ENCODE measurements at places on chromosomes 4 and X. TPM values are rescaled to one million over a fixed set of nuclear protein-coding genes. Genes with fewer than 3 reads are reported as not detected.

Gene GLOD5
- not detected for total RNA-seq

Gene MTTP
- not detected for total RNA-seq

Gene TIMP1
- 47.3 TPM for total RNA-seq

GRCh38 chrX:37685381-37686359, at the start of gene XK:
Gene XK (plus strand): TSS chrX:37685791. CDS start chrX:37685962, 171 bp downstream.
- peak; percentile 51 for DNase-seq

DNA sequence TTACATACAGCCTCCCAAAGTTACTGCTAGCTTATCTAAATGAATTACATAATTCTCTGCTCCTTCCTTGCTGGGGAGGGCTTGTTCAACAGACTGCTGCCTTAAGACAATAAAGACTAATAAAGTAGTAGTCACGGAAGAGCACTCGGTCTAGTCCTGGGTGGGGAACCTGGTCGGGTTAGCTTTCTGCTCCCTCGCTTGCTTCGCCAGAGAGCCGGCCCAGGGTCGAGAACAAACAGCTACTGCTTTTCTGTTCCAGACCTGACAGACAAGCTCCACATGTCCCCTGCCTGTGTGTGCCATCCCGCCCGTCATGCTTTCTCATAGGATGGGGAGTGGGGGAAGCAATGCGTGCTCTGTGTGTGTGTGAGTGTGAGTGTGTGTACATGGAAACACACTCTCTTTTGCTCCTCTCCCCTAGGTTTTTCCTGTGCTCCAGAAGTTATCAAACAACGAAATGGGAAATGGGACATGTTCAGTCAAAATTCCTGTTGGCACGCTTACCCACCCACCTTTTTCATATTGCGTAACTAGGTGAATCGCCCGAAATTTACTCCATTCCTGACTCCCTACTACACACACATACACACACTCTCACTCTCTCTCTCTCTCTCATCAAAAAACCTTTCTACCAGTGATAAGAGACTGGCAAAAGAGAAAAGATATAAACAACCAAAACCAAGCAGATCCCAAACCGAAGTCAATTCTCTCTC, 1.3 kb downstream of the NPY1R start:
- no peak for DNase-seq

GRCh38 chr4:140579278-140579677, 10.5 kb upstream of the UCP1 start:
- DNase-seq = peak; percentile 21

GRCh38 chr4:2263926-2264321, 2.0 kb upstream of the MXD4 start:
- DNase-seq = no peak

DNA sequence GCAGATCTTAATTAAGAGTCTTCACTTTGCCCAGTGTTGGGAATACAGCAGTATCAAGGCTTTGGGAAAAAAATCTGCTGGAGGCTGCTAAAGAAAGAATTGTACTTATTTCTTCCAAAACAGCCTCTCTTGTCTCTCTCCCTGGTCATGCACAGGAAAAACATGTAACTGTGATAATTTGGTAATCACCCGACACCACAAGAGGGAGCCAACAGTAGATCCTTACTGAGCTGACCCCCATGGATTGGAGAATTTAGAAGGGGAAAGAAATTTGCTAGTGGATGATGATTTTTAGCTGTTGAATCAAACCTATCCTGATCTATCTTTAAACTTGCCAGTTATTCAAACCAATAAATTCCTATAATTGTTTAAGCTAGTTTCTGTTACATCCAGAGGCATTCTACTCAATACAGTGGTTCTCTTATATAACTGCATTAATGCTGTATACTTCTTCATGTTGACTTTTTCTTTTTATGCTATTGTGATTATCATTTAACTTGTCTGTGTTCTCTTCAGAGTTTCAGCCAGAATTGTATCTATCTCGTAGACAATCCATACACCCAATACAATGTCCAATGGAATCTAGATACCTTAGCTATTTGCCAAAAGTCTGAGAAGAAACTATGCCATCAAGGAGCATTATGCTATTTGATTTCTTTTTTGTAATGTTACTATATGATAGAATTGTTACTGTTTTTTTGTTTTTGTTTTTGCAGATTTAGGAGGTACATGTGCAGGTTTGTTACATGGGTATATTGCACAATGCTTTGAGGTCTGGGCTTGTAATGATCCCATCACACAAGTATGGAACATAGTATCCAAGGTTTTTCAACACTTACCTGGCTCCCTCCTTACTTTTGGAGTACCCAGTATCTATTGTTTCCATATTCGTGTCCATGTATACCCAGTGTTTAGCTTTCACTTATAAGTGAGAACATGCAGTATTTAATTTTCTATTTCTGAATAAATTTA, 31.3 kb upstream of the ARHGEF38 start:
- peak; percentile 53 for DNase-seq

DNA sequence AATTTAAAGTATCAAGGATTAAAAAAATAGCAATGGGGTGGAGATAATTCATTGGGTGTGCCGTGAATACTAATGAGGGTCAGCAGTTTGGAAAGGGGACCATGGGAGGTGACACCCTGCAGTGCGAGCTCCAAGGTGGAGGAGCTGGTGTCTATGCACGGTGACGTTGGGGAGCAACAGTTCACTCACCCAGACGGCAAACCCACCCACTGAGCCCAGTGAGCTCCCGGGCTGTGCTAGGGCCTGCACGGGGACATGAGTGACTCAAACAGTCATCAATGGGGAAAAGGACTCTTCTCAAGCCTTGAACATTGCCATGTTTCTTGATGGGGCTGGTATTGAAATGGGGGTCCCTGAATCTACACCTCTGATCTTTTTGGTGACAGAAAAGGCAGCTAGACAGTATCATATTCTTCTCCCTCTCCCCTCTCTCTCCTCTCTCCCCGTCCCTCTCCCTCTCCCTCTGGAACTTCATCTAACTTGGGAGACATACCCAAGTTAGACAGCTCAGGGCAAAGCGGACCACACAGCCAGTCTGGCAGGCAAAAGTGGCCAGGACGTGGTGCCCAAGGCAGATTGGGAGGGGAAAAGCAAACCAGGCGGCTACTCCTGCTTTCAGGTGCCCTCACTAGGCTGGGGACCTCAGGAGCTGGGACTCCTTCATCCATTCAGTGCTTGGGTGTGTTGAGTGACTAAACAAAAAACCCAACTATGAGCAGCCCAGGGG, 26.3 kb upstream of the PPP2R2C start:
- no peak for DNase-seq

DNA sequence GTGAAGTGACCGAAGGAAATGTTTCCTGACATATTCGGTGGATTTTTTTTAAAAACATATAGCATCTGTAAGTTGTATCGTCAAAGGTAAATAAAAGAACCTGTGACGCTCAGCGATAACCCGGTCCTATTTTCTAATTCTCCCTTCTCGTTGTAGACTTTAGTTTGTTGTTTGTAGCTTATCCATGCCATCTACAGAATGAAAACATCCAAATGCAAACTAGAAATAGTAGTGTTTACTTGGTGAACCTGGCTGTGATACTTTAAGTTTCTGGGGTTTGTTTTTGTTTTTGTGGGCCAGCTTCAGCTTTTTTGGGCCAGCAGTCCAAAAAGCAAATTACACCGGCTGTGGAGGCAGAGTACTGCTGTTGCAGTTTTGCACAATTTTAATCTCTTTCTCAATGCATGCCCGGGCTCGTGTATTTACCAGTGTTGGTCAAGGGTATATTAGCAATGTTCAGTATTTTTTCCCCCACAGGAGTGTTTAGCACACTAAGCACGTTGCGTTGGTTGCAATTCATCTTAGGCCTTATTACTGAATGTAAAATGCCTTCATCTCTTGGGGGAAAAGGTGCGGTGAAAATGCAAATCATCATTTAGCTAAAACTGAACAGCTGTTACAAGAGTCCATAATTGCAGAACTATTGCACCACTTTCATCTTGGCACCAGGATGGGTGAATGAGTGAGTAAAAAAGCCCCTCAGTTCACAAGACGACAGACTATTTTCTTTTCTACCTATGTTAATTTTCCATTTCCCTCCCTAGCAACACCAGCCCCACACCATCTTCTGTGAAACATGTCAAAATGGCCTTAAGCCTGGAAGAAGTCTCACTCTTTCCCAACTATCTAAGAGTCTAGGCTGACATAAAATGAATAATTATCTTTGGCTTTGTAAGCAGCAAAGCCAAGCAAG, 1.7 kb upstream of the CNOT6L start:
- peak; percentile 5 for DNase-seq

- no peak for DNase-seq
These were observed 16.7 kb upstream of the KLF3 start for GRCh38 chr4:38647101-38647819.

DNA sequence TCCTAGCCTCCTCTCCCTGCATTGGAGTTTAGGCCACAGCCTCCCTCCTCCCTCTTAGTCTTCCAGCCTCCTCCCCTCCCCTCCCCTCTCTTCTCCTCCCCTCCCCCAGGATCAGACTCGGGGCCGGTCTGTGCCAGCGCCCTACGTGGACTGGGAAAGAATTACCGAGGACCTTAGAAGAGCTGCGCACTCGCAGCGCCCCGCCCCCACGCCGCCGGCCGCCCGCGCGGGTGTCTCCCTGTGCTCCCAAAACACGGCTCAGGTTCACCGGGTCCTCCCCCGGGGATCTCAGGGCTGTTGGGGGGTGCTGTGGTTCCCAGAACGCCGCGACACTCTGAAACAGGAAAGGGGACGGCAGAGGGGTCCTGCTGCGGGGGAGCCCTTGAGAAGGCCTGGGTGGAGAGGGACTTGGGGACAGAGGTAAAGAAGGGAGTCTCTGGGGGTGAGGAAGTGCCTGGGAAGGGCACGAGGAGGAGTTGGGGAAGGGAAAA, 122.3 kb upstream of the TBL1X start:
- DNase-seq = peak; percentile 75

DNA sequence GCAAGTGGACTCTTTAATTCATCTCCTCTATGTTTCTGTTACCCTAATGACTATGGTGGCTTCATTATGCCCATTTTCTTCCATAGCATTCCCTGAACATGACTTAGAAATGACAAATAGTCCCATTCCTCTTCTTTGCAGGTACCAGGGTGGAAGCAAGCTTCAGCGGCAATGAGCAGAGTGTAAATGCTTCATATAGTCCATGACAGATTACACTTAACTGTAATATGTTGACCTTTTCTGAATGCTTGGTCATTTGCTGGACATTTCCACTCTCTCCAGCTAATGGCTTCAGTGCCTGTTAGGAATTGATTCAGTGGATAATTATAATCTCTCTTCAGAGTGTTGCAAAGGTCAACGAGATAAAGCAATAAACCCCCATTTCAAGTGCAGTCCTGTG, 129.7 kb upstream of the PRPS2 start:
- DNase-seq = no peak

DNA sequence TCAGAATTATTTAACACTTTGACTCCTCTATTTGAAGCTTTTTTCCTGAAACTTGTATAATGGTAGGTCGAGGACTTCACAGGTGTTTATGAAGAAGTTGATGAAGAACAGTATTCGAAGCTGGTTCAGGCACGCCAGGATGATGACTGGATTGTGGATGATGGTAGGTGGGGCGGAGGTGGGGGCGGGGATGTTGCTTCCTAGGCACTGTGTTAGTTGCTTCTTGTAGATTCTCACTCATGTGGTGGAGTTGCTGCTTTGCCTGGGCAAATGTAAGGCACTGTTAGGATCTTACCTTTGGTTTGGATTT, 9.4 kb downstream of the POLA1 start:
- no peak for DNase-seq

- DNase-seq = no peak
These were observed 7.1 kb downstream of the CTPS2 start for GRCh38 chrX:16705370-16705769.

GRCh38 chr4:54654753-54655152, 3.0 kb upstream of the KIT start:
- DNase-seq = no peak

DNA sequence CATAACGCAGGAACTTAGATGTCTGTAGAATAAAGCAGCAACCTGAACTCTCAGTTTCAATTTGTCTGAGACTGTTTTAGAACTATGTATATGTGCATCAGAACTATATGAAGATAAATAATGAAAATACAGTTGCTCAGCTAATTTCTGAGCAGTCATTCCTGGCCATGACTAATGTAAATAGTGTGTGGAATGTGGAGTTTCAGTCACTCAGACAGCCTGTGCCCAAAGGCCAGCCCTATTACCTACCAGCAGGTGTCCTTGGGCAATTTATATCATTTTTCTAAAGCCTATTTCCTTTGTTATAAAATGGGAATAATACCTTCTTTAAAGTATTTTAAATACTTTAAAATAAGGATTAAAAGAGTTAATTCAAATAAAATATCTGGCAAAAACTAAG, 56.0 kb upstream of the RELL1 start:
- DNase-seq = no peak

GRCh38 chr4:106602711-106603110, 234.1 kb upstream of the GIMD1 start:
- no peak for DNase-seq
